ENCODE measurements at places on chromosomes 3 and 15.

GRCh38 chr15:73524919-73525318 is 82.0 kb downstream of the REC114 start:
- DNase-seq = no peak

DNA sequence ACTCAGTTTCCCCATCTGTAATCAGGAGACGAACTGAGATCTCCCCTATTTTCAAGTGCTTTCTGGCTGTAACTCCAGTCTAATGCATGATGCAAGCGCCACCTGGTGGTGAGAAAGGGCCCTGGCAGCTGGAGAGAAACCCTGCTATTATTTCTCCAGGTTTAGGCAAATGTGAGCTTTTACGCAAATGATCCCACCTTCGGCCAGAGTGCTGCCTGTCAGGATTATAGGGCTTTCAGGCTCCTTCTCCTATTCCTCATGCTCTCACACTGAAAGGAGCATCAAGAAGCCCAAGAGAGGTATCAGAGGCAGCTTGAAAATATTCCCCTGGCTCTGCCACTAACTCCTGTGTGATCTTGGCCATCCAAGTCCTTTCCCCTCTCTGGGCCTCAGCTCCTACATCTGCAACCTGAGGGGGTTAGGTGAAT is 93.9 kb upstream of the RASGRF1 start:
- DNase-seq = peak; percentile 84

GRCh38 chr3:152257563-152258035 is 11.1 kb upstream of the MBNL1 start:
- DNase-seq = no peak

- no peak for DNase-seq
These were observed 38.9 kb downstream of the RYK start for GRCh38 chr3:134211797-134212196.

GRCh38 chr15:36545467-36545992 is 33.9 kb upstream of the CDIN1 start:
- DNase-seq = no peak

- no peak for DNase-seq
These were observed 412.5 kb downstream of the TBC1D5 start for GRCh38 chr3:17329927-17330326.

DNA sequence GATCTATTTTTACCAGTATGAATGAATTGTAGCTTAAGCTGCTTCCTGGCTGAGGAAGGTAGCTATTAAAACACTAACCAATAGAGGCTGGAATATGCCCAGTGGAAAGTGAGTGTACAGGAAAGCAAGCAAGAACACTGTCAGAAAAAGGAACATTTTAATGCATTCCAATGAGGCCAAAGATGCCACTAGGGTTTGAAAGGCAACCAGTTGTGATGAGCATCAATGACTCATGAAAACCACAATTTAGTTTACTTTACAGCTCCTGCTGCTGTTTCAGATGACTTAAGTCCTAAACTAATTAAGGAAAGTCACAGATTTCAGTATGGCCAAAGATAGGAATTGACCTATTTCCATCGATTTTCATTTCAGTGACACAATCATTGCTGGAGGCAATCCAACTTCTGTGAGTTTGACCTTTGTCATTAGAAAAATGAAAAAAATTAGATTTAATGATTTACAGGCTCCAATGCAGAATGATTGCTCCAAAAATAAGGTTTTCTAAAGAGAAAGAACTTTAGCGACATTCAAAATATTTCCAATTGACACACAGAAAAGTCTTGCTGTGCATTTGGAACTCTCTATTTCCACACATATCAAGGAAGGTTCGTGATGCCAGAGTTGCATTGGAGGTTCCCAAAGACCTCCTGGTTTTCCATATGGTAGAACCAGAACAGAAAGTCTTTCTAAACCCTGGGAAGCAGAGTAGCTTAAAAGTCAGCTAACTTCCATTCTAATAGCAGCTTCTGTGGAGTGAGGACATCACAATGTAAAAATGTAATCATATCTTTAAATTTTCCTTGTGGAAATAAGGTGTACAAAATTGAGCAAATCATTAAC is 103.0 kb downstream of the SUCNR1 start:
- DNase-seq = no peak

DNA sequence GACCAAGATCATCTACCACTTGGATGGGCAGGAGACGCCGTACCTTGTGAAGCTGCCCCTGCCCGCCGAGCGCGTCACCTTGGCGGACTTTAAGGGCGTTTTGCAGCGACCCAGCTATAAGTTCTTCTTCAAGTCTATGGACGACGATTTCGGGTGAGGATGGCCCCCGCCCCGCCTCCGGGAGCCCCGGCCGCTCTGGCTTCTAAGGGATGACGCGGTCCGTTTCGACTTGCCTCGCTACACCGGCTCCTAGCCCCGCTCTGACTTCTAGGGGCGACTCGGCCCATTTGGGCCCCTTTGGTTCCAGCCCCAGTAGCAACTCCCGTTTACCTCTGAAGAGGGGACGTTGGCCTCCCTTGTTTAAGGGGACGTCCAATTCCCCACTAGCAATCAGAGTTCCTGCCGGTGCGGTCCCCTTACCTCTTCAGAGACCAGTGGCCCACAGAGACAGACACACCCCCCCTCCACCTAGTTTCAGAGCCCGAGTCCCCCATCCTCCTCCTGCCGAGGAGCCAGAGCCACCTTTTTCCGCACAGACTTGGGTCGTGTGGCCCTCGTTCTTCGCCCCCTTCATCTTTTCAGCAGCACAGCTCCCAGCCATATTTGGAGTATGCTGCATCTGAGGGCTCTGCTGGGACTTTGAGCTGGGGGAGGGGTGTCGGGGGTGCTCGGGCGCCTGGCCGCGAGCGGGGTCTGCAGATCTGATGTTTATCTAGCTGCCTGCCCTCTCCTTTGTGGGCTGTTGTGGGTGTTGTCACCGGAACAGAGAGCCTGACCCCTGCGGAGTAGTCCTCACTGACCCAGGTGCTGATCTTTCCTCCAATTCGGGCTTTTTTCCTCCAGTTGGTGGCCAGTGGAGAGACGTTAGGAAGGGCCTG is 706 bp downstream of the DVL3 start:
- peak; percentile 27 for DNase-seq

- DNase-seq = no peak
These were observed 103.4 kb downstream of the IGF1R start for GRCh38 chr15:98751767-98752166.

- no peak for DNase-seq
These were observed 154.1 kb downstream of the LIPC start for GRCh38 chr15:58585693-58586443.

DNA sequence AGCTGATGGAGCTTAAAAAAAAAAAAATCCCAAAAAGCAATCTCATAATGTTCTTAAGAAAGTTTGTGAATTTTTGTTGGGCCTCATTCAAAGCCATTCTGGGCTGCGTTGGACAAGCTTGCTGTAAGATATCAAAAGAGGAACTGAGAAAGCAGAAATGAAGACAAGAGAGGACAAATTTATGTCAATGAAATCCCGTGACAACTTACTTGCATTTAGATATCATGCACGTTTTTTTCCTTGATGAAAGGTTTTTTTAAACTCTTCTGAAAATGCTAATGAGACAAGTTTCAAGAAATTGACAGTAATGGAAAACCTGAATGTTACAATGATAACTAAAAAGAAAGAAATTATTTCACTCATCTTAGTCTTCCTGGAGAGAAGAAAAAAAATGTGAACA is 662.9 kb downstream of the SQOR start:
- no peak for DNase-seq

- DNase-seq = no peak
These were observed 14.9 kb downstream of the PSTPIP1 start for GRCh38 chr15:77009646-77010311.

GRCh38 chr15:86125775-86126174 is 46.1 kb downstream of the AGBL1 start:
- no peak for DNase-seq

GRCh38 chr3:117893638-117894037 is 1141.0 kb downstream of the IGSF11 start:
- DNase-seq = no peak

GRCh38 chr15:39918688-39919385 is 1.2 kb downstream of the GPR176 start:
- DNase-seq = no peak

DNA sequence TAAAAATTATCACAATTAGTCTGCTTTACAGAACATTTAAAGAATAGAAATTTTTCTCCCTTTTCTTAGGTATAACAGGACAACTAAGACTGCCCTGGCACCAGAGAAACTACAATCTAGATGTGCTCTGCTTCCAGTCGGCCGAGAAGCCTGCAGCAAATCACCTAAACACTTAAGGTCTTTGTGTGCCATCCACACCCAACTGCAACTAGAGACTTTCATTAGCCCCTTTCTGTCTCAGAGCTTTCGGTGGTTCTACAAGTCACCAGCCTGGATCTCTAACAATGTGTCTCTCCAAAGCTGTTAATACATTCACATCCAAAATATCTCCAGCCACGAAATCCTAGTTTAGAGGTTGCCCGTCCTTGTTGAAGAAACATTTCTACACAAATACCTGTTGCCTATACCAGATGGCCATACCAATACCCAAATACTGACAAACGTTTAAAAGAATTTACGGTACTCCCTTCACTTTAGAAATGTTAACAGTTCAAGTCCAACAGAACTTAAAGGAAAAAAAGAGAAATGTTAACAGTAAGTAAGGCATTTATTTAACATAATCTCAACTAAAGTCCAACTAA is 6.7 kb downstream of the PRC1 start:
- DNase-seq = no peak

DNA sequence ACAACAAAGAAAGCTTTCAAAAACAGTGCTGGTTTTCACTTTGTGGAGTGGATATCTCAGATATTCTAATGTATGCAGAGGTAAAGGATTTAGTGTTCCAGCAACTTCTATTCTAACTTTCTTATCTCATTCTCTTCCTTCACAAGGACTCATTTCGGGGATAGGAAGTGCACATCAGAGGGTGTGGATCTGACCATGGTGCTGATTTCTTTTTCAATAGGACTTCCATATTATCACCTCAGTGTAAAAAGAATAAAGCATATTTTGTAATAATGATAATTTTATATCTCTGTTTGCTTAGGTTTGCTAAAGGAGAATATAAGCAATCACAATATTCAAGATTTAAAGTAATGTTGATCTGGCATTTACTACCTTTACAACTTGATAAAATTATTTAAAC is 12.5 kb upstream of the CADM2 start:
- DNase-seq = no peak

- DNase-seq = no peak
These were observed 135.0 kb upstream of the WNT5A start for GRCh38 chr3:55622116-55622515.

DNA sequence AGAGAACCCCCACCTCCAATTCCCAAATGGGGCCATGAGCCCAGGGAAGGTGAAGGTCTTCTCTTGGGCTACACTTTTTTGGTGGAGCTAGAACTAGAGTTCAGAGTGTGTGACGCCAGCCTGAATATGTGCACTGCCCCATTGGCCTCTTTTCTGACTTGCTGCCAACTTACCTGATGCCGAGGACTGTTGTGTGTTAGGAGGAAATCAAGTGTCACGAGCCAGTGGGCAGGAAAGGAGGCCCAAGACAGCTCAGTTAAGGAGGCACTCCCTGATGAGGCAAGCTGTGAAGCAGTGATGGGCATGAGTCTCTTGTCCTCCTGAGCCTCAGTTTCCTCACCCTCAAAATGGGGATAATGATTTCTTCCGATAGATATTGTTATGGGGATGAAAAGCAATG is 107.8 kb downstream of the ANP32A start:
- no peak for DNase-seq

DNA sequence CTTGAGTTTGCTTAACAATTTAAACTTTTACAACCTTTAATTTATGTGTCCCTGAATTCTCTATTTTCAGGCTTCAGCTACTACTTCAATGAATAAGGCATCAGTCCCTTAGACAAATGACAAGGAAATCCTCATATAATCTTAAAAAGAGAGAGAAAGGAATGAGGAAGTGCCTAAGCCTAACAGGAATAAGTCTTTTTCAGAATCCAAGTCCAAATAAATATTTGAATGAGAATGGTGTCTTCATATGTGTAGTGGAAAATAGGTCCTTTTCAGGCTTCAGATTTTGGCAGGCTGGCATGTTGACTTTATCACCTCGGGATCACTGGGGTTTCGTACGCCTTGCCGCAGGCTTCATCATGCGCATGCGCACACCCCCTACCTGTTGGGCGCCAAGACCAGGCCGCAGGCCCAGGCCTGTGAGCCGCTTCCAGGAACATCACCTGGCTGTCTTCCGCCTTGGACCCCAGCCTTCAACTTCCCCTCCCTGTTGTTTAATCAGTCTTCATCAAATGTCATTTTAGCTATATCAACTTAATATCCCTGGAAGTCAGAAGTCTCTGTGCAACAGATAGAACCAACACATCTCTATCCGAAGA is 334.5 kb downstream of the SOX2 start:
- no peak for DNase-seq

DNA sequence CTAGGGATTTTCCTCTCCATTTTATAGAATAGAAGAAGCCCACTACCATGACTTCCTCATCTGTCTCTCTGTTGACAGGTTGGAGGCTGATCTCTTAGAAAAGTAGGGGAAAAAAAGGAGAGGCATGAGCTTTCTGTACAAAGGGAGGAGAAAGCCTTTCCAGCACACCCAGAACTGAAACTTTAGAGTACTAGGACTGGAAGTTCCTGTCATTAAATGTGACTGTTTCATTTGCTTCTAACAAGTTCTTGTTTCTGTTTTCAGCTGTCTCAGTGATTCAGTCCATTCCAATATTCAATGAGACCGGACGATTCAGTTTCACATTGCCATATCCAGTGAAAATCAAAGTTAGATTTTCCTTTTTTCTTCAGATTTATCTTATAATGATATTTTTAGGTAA is 39.0 kb downstream of the INTS14 start:
- no peak for DNase-seq

GRCh38 chr3:160870327-160870726 is 114.3 kb downstream of the PPM1L start:
- no peak for DNase-seq

- no peak for DNase-seq
These were observed 80.6 kb downstream of the ARIH1 start for GRCh38 chr15:72554471-72555425.

DNA sequence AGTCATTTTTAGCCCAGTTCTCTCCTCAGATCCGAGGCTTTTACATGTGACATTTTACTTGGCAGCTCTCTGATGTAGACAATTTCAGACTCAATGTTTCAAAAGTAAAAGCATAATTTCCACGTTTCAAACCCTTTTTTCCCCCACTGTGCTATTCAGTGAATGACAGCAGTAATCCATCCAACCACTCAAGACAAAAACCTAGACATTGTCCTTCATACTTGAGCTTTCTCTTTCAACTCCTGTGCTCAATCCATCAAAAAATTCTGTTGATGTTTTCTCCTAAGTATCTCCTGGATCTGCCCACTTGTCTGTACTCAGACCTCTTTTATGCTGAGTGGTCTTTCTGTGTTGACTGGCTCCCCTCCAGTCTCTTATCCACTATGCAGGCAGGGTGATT is 214.7 kb downstream of the CHL1 start:
- DNase-seq = no peak

- no peak for DNase-seq
These were observed 280.3 kb downstream of the ZPLD1 start for GRCh38 chr3:102715030-102715697.

DNA sequence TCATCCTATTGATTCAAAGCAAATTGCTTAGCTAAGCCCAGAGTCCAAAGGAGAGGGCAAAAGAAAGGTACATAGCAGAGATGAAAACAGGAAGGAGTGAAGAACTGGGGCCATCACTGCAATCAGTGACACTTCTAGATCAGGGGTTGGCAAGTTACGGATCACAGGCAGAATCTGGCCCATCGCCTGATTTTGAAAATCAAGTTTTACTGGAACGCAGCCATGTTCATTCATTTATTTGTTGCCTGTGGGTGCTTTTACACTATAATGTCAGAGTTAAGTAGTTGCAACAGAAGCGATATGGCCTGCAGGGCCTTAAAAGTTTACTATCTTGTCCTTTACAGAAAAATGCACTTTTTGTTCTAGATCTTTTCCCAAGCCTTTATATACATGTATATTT is 271.7 kb upstream of the TOPAZ1 start:
- no peak for DNase-seq

- no peak for DNase-seq
These were observed 24.0 kb upstream of the CSTA start for GRCh38 chr3:122301063-122301462.
